Hematopoietic multipotent progenitor cell treated with erythropoietin and hydrocortisone succinate and interleukin-3 and kit ligand, for 4 days (in vitro differentiated cells): ENCODE measurements at places on chromosomes 12 and 14.

DNA sequence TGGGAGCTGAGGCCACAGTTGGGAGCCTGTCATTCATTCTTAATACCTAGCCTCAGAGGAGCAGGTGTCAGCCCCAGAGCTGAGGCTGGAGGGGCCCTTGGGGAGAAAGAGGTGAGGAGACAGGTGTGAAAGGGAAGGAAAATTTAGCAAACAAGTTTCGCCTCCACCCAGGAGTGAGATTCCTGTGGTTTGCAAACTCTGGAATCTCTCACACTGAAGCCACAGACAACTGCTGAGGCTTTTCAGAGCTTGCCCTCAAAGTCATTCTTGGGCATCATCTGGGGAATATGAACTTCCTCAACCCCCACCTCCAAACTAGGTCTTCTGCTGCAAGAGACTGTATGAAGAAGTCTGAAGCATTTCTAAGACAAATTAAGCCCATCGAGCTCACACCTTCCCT, 589.5 kb upstream of the TBX3 start:
- DNase-seq = no peak

- no peak for DNase-seq
Measured at GRCh38 chr12:124381456-124382296, 86.8 kb downstream of the RFLNA start.

DNA sequence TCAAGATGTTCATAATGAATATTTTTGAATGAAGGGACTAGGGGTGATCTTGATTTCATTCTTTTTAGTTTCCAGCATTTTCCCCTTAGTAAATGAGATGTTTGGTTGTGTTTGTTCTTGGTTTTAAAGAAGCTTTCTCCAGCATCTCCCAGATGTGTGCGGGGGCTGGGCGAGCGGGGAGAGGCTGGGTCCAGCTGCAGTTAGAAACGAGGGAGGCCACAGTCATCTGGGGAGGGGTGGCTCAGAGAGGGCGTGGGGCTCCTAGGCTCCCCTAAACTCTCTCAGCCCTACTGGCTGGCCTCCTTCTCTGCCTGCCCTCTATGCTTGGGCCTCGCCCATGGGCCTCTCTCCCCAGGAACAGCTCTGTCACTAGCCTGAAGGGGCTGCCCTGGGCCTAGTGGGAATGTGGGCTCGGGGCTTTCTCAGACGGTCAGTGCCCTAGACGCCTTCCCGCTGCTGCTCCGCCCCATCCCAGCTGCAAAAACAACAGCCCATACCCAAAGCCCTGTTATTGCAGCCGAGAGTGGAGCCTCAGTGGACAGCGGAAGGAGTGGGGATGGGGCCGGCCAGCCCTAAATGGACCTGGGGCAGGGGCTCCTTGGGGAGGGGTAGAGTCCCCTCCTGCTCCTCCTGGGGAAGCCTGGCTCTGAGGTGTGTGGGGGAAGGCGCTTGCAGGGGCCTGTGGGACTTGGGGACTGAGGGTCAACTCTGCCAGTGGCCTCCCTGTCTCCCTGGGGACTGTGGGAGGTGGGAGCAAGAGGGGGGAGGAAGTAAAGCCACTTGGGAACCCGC, 18.3 kb upstream of the EIF2B2 start:
- no peak for DNase-seq

- no peak for DNase-seq
Measured at GRCh38 chr14:91111443-91111842, 2.4 kb upstream of the DGLUCY start.

DNA sequence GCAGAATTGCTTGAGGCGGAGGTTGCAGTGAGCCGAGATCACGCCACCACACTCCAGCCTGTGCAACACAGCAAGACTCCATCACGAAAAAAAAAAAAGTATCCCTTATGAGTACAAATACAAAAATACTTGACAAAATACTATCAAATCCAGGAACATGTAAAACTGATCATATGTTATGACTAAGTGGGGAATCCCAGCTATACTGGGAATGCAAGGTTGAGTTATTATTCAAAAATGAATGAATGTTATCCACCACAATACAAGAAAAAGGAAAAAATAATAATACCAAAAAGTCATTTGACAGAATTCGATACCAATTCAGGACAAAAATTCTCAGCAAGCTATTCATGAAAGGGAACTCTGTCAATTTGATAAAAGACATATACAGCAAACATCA, 32.6 kb downstream of the MOK start:
- no peak for DNase-seq
